ENCODE measurements at places on chromosomes 2 and 18.
A peak's percentile ranks its signal among the peaks of the same experiment; 100 is the strongest.

DNA sequence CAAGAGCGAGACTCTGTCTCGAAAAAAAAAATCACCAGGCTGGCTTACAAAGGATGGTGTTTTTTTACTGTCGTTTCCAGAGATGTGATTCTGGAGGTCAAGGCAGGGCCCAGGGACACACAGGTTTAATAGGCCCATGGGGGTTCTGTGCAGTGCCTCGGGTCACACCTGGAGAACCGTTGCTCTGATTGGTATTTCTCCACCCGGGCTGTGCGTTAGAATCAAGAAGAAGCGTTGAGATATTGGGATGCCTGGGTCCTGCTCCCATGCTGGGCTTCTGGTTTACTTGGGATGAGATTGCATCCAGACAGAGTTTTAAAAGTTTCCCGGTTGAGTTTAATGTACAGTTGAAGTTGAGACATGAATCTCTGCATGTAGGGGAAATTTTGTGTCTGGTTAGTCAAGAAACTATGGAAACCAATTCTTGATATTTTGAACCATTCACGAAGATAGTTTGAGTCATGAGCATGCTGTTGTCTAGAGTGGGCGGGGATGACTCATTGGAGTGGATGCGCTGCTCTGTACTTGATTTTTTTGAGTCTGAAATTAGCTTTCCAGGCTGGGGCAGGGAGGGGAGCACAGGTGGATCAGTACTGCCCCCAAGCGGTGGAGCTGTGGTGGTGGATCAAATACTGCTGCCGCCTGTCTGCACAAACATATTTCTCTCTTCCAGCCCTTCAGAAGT, 50.1 kb downstream of the GREB1 start:
- peak; percentile 99 for DNase-seq

- DNase-seq = no peak
Measured at GRCh38 chr2:234139755-234140154, 89.3 kb downstream of the SPP2 start.

DNA sequence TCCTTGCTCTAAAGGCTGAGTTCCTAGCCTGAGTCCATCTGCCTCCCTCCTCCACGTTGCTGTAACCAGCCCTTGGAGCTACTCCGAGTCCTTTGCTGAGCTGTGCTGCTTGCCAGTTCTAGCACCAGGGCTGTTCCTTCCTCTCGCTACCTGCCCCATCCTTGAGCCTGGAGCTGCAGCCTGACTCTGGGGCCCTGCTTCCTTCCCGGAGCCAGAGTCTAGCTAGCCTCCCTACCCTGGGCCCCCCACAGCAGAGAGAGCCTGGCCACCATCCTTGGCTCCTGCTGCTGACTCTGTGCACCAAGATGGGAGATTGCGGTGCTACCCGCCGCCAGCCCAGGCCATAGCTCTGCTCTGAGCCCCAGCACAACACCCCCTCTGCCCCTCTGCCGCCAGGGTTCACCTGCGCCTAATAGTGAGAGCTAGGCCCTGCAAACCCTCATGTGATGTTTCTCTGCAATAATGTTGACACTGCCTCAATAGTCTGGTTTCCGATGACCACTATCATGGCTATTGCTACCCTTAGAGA, 135.9 kb upstream of the ASB18 start:
- DNase-seq = no peak

GRCh38 chr2:160029270-160029628, 33.2 kb downstream of the PLA2R1 start:
- no peak for DNase-seq

- DNase-seq = no peak
Measured at GRCh38 chr2:84486441-84487115, 27.5 kb upstream of the SUCLG1 start.

DNA sequence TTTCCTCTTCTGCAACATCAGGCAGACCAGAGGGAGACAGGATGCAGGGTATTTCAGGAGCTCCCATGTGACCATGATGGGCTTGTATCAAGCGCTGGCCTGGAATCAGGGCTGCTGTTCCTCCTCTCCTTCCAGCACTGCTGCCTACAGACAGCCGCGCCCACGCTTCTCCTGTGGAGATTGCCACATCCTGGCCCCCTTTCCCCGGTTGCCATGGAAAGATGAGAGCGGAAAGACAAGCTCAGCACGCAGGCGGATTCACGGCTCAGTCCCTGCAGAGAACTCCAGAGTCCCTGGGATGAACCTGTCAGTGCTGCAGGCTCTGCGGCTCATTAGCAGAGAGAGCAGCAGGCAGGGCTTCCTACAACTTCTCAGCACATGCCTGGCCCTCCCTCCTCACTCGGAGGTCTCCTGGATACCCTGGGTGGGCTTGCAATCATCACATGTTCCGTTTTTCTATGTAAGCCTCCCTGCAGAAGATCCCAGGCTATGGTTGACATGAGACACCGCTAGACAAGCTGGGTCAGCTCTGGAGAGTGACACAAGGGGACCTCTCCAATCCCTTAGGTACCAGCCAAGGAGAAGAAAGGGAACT, 497.8 kb upstream of the MYT1L start:
- DNase-seq = no peak

DNA sequence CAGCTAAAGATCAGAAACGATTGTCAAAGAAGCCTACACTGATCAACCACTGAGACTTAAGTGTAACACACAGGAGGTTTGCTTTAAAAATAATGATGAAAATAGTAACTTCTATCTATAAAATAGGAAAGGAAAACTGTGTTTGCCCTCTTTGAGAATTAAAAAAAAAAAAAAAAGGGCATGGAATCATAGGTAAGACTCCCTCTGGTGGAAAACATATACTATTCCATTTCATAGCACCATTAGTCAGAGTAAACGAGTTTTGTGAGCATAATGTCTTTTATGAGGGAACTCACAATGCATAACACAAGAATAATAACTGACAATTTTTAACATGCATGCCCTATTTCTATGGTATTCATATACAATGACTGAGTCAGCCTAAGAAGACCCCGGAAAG, 36.3 kb downstream of the SLC35F5 start:
- no peak for DNase-seq

GRCh38 chr2:48442610-48443360, 87.2 kb upstream of the STON1 start:
- DNase-seq = no peak

- DNase-seq = no peak
Measured at GRCh38 chr2:67459761-67460160, 62.6 kb downstream of the ETAA1 start.

DNA sequence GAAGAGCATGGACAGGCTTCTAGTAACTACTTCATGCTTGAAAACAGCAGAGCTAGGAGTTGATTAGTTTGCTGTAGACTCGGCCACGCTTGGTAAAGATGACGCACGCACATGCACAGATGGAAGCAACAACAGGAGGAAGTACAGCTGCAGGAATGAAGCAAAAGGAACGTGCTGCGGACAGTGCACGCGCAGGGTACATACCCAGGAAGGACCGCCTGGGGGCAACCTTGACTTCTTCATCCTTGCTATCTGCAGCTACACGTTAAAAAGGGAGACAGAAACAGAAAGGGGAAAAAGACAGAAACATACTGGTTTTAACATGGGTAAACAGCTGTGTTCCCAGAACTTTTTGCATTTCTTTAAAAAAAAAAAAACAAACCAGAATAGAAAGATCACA, 17.7 kb downstream of the SLC66A2 start:
- DNase-seq = peak; percentile 28

DNA sequence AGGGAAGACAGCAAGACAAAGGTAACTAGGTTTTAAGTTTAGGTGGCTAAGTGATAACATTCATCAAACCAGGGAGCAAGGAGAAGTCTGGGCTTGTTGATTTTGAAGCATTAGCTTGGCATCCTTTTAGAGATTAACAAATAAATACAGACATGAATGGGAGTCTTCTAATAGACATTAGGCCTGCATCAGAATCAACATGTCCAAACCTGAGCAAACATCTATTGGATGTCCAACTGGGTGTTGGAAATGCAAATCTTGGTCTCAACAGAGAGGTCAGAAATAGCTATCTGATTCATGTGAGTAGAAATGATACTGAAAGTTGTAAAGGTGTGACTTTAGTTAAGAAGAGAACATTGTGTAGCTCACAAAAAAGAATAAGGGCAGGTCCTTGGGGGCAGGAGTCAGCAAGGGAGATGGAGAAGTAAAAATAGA, 85.5 kb upstream of the RND3 start:
- DNase-seq = no peak

DNA sequence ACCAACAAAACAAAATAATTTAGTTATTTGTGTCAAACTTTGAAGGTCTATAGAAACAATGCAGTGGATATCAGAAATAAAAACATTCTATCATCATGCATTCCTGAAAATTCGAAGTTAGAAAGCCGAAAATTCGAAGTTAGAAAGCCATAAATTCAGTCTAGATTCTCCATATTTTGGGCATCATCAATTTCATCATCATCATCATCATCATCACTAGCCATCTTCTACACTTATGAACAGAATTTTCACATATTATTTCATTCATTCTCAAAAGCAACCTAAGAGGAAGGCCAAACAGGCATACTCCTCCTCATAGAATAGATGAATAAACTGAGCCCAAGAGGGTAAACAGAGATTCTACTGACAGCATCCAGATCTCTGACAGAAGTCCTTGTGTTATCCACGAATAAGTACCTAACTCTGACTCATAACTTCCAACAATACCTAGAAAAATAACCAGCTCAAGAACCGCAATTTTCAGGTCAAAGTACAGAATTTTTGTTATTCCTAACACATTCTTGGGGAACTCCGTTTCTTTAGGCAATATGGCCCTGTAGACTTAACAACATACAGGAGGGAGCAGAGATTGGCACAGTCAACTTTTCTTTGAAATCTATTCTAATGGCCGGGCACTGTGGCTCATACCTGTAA, 84.7 kb downstream of the TCF4 start:
- no peak for DNase-seq

DNA sequence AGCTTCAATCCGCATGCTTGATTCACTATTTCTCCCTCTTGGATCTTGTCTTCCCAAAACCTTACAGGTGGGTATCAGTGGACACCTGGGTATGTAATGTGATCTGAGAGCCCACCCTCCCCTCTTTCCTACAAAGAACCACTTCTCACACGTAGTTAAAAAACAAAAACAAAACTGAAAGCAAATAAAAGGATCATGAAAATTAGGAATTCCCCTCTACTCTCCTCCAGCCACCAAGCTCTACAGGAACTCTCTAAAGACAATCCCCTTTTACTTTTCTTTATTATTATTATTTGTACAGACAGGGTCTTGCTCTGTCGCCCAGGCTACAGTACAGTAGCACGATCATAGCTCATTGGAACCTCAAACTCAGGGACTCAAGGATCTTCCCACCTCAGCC, 40.8 kb upstream of the MYO1B start:
- DNase-seq = no peak

- DNase-seq = no peak
Measured at GRCh38 chr2:85564144-85564563, 2.9 kb upstream of the GGCX start.

- no peak for DNase-seq
Measured at GRCh38 chr2:38957972-38958371, 68.3 kb downstream of the ARHGEF33 start.

DNA sequence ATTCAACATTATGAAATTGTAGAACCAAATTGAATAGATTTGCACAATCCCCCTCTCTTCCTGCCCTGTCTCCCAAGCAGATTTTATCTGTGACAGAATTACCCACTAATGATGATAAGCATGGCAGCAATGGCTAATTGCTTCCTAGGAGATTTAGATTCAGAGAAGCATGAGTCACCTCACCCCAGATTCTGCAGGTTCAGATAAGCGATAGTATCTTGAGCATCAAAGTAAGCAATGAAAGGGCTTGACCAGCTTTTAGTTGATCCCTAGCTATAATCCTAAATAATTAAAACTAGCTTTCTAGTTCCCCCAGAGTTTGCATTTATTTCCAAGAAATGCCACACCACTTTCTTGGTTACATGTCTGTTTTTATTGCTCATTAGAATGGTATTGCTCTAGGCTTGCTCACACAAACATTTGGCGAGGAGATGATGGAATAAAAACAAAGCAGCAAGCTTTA, 204.3 kb downstream of the GULP1 start:
- no peak for DNase-seq

DNA sequence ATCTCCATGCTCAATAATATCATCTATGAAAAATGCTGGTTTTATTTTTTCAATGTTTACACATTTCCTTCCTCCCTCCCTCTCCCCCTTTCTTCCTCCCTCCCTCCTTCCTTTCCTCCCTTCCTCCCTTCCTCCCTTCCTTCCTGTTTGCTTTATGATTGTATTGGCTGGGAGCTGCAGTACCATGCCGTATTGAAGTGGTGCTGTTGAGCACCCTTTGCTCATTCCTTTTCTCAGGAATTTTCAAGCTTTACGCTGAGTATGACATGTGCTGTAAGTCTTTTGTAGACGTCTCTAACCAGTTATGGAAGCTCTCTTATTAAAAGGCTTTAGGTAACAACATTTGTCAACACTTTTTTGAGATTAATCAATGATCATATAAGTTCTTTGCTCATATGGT, 100.4 kb downstream of the SNTG2 start:
- peak; percentile 56 for DNase-seq

GRCh38 chr2:1369905-1370304, 43.4 kb upstream of the TPO start:
- DNase-seq = no peak

GRCh38 chr2:50443868-50444630, 587.9 kb downstream of the NRXN1 start:
- no peak for DNase-seq

GRCh38 chr2:20446255-20446916, 488 bp upstream of the RHOB start:
- peak; percentile 24 for DNase-seq

DNA sequence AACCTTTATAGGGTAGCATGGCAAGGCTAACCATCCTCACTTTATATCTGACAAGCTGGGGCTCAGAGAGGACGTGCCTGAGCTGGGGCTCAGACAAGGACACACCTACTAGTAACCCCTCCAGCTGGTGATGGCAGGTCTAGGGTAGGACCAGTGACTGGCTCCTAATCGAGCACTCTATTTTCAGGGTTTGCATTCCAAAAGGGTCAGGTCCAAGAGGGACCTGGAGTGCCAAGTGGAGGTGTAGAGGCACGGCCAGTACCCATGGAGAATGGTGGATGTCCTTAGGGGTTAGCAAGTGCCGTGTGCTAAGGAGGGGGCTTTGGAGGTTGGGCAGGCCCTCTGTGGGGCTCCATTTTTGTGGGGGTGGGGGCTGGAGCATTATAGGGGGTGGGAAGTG, 1.2 kb upstream of the DES start:
- DNase-seq = no peak

GRCh38 chr2:207311316-207312005, 145.7 kb upstream of the KLF7 start:
- peak; percentile 99 for DNase-seq

DNA sequence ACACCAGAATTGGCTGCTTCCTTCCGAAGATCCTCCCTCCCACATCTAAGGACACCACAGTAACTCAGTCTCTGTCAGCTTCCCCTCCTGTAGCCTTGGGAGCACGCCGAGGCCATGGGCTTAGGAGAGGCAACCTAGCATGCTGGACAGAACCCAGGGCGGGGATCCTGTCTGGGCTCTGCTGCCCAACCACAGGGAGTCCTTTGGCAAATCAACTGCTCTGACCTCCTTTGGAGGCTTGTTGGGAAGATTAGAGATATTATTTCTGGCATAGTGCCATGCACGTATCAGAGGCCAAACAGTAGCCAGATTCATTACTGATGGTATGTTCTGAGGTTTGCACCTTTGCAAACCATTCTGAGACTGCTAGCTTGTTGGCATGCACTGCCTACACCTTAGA, 262.7 kb upstream of the EPAS1 start:
- DNase-seq = peak; percentile 40

GRCh38 chr2:241958818-241959545, 89.5 kb downstream of the RTP5 start:
- DNase-seq = no peak
